ENCODE measurements at places on chromosomes 3 and 15.

- H3K4me1 ChIP-seq: no peaks in the 10 kb centered on the region
- H3K27ac ChIP-seq: no peak overlapping the region
- no peak overlapping the region for H3K4me3 ChIP-seq
- H3K27me3 ChIP-seq: peaks cover 2% of the 10 kb centered on the region
- H3K36me3 ChIP-seq: no peaks in the 10 kb centered on the region
These were observed 246.5 kb downstream of the MYRIP start for GRCh38 chr3:40055956-40056355.

- H3K36me3 ChIP-seq: peaks cover 93% of the 10 kb centered on the region
- no peak overlapping the region for H3K4me3 ChIP-seq
- H3K4me1 ChIP-seq: peaks cover 70% of the 10 kb centered on the region
- H3K27me3 ChIP-seq: no peaks in the 10 kb centered on the region
- no peak overlapping the region for H3K27ac ChIP-seq
These were observed 13.8 kb downstream of the TLE3 start for GRCh38 chr15:70083946-70084345.

- no peak overlapping the region for H3K4me3 ChIP-seq
- H3K4me1 ChIP-seq: no peaks in the 10 kb centered on the region
- H3K36me3 ChIP-seq: no peaks in the 10 kb centered on the region
- no peaks in the 10 kb centered on the region for H3K27me3 ChIP-seq
- no peak for DNase-seq
- H3K27ac ChIP-seq: no peak overlapping the region
These were observed 303.0 kb downstream of the PLOD2 start for GRCh38 chr3:145857956-145858355.

DNA sequence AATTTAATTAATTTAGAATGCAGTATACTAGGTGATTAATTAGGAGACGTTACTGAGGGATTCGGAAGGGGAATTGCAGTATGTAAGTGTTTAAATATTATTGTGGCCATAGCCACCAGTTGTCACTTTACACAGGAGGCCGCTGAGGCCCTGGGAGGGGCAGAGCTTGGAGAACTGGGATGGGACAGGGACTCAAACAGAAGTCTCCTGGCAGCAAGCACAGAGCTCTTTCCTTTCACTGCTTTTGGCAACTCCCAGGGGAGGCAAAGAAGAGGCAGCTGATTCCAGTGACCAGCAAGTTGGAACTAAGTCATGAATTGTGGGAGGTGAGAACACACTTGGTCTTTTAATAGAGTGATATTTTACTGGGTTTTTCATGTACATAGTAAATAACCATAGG is 248.6 kb downstream of the RPLP1 start:
- H3K4me3 ChIP-seq: no peak overlapping the region
- H3K36me3 ChIP-seq: no peaks in the 10 kb centered on the region
- DNase-seq: no peak
- H3K27me3 ChIP-seq: no peaks in the 10 kb centered on the region
- H3K27ac ChIP-seq: no peak overlapping the region
- peaks cover 11% of the 10 kb centered on the region for H3K4me1 ChIP-seq

GRCh38 chr15:58731756-58732535 is 17.6 kb downstream of the ADAM10 start:
- DNase-seq: no peak
- H3K27me3 ChIP-seq: no peaks in the 10 kb centered on the region
- H3K4me1 ChIP-seq: peaks cover 69% of the 10 kb centered on the region
- H3K4me3 ChIP-seq: no peak overlapping the region
- H3K36me3 ChIP-seq: peaks cover 7% of the 10 kb centered on the region
- peak overlapping the region; percentile 46 for H3K27ac ChIP-seq

- H3K27me3 ChIP-seq: peaks cover 3% of the 10 kb centered on the region
- no peak overlapping the region for H3K27ac ChIP-seq
- no peak for DNase-seq
- H3K36me3 ChIP-seq: no peaks in the 10 kb centered on the region
These were observed 39.3 kb downstream of the PLD1 start for GRCh38 chr3:171770689-171771620.

- no peak overlapping the region for H3K27ac ChIP-seq
- DNase-seq: no peak
- H3K4me1 ChIP-seq: peaks cover 29% of the 10 kb centered on the region
- no peak overlapping the region for H3K4me3 ChIP-seq
- no peaks in the 10 kb centered on the region for H3K36me3 ChIP-seq
- H3K27me3 ChIP-seq: no peaks in the 10 kb centered on the region
These were observed 98.9 kb downstream of the CHSY1 start for GRCh38 chr15:101152914-101153313.

GRCh38 chr15:67051088-67052045 is 14.0 kb upstream of the SMAD3 start:
- no peak overlapping the region for H3K4me3 ChIP-seq
- H3K4me1 ChIP-seq: peaks cover 50% of the 10 kb centered on the region
- H3K27ac ChIP-seq: no peak overlapping the region
- no peaks in the 10 kb centered on the region for H3K36me3 ChIP-seq
- no peak for DNase-seq

- peaks cover 24% of the 10 kb centered on the region for H3K27me3 ChIP-seq
- no peak for DNase-seq
- no peaks in the 10 kb centered on the region for H3K36me3 ChIP-seq
- H3K27ac ChIP-seq: no peak overlapping the region
These were observed 2.5 kb downstream of the EPHB3 start for GRCh38 chr3:184563941-184564684.

DNA sequence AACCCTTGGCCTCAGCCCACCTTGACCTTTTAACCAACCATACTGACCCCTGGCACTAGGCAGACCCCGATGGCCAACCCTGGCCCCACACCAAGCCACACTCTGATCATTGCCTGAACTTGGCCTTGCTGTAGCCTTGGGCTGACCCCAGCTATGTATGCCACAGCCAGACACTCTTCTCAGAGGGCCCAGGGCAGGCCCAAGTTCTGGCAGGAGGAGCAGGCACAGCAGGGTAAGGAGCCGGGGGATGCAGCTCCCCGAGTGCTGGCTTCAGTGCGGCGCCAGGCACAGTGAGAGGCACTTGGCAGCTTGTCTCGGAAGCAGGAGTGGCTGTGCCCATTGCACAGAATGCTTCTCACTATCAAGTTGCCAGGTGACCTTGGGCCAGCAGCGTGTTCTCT is 22.3 kb downstream of the PRR20G start:
- no peaks in the 10 kb centered on the region for H3K36me3 ChIP-seq
- H3K4me1 ChIP-seq: no peaks in the 10 kb centered on the region
- H3K27me3 ChIP-seq: peaks cover 2% of the 10 kb centered on the region
- H3K4me3 ChIP-seq: no peak overlapping the region

GRCh38 chr3:191357909-191358308 is 27.6 kb upstream of the UTS2B start:
- H3K27ac ChIP-seq: peak overlapping the region; percentile 84
- no peaks in the 10 kb centered on the region for H3K27me3 ChIP-seq
- peaks cover 62% of the 10 kb centered on the region for H3K36me3 ChIP-seq
- no peak overlapping the region for H3K4me3 ChIP-seq
- DNase-seq: no peak

GRCh38 chr3:139342054-139342453 is 1.8 kb upstream of the MRPS22 start:
- peaks cover 3% of the 10 kb centered on the region for H3K4me1 ChIP-seq
- peaks cover 4% of the 10 kb centered on the region for H3K36me3 ChIP-seq
- DNase-seq: no peak
- no peak overlapping the region for H3K4me3 ChIP-seq

DNA sequence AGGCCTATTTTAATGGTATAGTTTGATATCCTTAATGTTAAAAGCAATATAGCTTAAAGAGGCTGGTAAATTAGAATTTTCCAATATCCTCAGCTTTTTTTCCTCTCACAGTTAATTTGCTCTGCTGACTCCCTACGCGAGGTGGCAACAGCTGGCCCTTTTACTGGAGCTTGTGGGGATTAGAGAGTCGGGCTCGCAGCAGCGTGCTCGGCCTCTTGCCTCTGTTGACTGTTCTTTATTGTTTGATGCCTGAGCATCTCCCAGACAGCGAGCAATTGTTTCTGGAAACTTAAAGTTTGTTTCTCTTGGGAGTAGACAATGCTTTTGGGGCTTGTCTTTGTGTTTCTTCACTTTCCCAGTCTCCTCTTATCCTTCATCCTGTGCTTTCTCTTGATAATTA is 80.8 kb downstream of the OPA1 start:
- H3K4me1 ChIP-seq: peaks cover 6% of the 10 kb centered on the region
- no peak for DNase-seq
- H3K36me3 ChIP-seq: peaks cover 60% of the 10 kb centered on the region
- no peak overlapping the region for H3K4me3 ChIP-seq
- no peaks in the 10 kb centered on the region for H3K27me3 ChIP-seq

DNA sequence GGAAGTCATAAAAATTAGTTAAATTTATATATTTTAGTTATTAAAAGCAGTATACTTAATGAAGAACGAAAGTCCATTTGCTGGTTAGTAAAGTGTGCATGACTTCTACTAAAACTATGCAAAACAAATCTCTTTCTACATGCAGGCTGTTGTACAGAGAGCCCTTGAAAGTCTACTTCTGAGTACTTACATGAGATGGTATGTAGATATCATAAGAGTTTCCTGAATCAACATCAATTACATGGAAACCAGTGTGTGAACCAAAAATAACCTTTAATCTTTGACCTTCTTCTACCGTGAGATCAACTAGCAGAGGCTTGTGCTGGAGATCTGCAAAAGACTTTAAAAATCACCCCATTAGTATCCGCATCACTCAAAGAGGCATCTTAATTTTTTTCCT is 42.1 kb upstream of the SLC2A2 start:
- DNase-seq: no peak
- no peaks in the 10 kb centered on the region for H3K36me3 ChIP-seq
- H3K27me3 ChIP-seq: no peaks in the 10 kb centered on the region
- H3K27ac ChIP-seq: no peak overlapping the region

- no peak overlapping the region for H3K4me3 ChIP-seq
- no peaks in the 10 kb centered on the region for H3K27me3 ChIP-seq
- H3K4me1 ChIP-seq: peaks cover 6% of the 10 kb centered on the region
- DNase-seq: no peak
These were observed 67.8 kb downstream of the AAGAB start for GRCh38 chr15:67186688-67187087.

GRCh38 chr3:139537361-139537760 is 2.2 kb downstream of the RBP1 start:
- no peak overlapping the region for H3K4me3 ChIP-seq
- H3K36me3 ChIP-seq: no peaks in the 10 kb centered on the region
- H3K4me1 ChIP-seq: peaks cover 7% of the 10 kb centered on the region
- H3K27ac ChIP-seq: no peak overlapping the region
- peaks cover 28% of the 10 kb centered on the region for H3K27me3 ChIP-seq

GRCh38 chr3:174791161-174791560 is 68.0 kb upstream of the NAALADL2 start:
- no peak overlapping the region for H3K4me3 ChIP-seq
- no peaks in the 10 kb centered on the region for H3K27me3 ChIP-seq
- no peaks in the 10 kb centered on the region for H3K4me1 ChIP-seq
- no peak for DNase-seq

DNA sequence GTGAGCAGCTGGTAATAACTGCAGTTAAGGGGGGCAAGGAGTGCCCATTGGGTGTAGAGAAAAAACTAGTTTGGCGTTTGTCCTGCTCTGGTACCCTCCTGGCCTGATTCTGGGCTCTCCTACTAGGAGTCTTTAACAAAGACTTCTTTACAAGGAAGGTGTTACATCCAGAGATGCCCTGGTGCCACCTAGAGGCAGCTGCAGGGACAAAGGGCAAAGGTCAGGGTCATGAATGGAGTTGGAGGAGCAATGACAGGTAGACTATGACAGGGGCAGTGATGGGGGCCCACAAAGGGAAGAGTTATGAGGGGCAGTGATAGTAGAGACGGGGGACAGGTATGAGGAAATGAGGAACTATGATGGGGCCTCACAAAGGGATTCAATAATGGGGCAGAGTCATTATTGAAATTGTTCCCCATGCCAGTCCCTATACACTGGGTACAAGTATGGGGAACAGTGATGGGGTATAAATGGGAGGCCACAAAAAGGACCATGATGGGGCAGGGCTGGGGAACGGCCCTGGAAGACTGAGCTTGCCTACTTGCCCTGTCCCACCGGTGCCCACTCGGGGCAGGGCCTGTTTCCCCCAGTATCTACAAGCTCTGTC is 7.9 kb downstream of the CCDC71 start:
- no peak overlapping the region for H3K4me3 ChIP-seq
- peaks cover 13% of the 10 kb centered on the region for H3K36me3 ChIP-seq
- H3K4me1 ChIP-seq: peaks cover 2% of the 10 kb centered on the region
- H3K27ac ChIP-seq: no peak overlapping the region
- peak; percentile 26 for DNase-seq
- no peaks in the 10 kb centered on the region for H3K27me3 ChIP-seq

DNA sequence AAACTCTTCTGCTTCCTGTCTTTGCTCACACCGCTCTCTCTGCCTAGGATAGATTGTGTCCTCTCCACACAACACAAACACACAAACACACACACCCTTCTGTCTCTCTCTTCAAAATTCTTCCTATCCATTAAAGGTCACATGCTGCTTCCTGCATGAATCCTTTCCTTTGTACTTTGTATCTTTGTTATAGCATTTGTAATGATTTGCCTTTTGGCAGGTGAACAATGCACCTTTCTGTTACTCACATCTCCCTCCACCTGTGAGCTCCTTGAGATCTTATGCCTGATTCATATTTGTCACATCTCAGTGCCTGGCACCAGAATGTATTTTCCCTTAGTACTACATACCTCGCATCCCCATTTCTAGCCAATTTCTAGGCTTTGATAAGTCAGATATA is 251.4 kb upstream of the UMPS start:
- H3K4me3 ChIP-seq: no peak overlapping the region
- H3K27ac ChIP-seq: no peak overlapping the region
- H3K36me3 ChIP-seq: no peaks in the 10 kb centered on the region
- no peaks in the 10 kb centered on the region for H3K4me1 ChIP-seq

DNA sequence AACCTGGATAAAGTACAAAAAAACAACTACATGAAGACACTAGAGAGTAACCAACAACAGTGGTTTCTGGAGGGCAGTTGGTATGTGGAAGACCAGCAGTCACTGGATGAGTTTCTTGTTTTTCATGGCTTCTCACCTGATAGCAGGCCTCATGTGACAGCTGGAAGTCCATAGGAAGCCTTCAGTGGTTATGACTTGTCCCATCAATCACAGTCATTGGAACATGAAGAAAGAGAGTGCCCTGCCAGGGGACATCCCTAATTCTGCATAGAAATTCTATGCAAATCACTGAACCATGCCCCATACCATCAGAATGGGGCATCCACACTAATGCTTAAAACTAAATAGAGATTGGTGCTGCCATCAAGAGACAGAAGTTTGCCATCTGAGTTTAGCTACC is 81.6 kb downstream of the AKAP13 start:
- no peak overlapping the region for H3K27ac ChIP-seq
- no peak for DNase-seq
- peaks cover 7% of the 10 kb centered on the region for H3K36me3 ChIP-seq
- peaks cover 69% of the 10 kb centered on the region for H3K4me1 ChIP-seq

DNA sequence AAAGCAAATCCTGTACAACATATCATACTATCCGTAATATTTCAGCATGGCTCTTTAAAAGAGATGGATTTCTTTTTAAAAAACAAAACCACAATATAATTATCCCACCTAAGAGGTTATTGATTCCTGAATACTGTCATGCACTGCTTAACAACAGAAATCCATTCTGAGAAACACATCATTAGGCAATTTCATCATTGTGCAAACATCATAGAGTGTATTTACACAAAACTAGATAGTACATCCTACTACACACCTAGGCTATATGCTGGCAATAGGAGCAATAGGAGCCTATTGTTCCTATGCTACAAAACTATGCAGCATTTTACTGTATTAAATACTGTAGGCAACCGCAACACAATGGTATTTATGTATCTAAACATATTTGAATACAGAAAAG is 242.0 kb downstream of the NEK10 start:
- no peak overlapping the region for H3K4me3 ChIP-seq
- H3K4me1 ChIP-seq: no peaks in the 10 kb centered on the region
- no peaks in the 10 kb centered on the region for H3K36me3 ChIP-seq
- H3K27ac ChIP-seq: no peak overlapping the region
- H3K27me3 ChIP-seq: peaks cover 3% of the 10 kb centered on the region
